WTC11 (cell line): ENCODE measurements at places on chromosomes 11 and 22.

GRCh38 chr11:27612932-27613880 is 87.0 kb downstream of the BDNF start:
- no peak for DNase-seq

DNA sequence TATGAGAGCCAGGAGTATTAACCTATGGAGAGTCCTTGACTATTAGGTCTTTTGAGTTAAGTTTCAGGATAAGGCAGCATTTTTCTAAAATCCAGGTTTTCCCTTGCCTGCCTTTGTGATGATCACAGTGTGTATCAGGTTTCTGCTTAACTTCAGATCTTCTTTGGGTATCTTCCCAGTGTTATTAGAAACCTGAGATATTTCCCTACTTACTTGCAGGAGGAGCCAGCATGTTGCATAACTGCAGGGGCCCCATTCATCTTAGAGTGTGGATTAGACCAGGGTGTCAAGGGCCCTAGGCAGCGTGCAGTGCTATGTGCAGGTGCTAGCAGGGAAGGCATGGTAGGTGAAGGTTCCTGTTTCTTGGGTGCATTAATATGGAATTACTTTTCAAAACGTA is 69.5 kb downstream of the ZNRF3 start:
- no peak for DNase-seq

DNA sequence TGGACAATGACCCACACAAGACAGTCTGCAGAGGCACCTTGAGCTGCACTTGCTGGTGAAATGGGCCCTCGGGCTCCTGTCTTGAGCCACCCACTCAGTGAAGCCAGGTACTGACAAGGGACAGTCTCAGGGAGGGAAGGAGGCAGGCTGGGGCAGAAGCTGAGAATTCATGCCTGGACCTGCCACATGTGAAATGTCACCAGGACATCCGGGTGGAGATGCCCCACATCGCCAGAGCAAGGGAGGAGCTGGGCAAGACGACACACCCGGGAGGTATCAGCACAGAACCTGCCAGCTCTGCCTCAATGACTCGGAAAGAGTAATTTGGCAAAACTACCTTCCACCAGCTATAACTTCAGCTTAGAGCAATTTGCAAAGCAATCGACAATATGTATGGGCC is 23.5 kb downstream of the CPT1A start:
- DNase-seq: no peak

DNA sequence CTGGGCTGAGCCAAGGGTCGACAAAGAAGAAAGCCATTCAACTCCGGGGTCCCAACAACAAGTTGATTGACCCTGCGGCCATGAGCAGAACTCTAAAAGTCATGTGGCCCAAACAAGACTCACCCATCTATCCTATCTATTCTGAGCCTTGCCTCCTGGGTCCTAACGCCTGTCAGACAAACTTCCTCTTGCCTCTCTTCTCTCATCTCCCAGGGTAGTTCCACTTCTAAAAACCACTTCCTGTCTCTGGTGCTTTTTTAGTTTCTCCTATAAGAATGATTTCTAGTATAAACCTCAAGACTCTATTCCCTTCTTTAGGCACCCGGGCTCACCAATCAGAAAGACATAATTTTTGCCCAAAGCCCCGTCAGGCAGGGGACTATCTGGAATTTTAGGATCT is 530.2 kb downstream of the DLG2 start:
- DNase-seq: no peak

DNA sequence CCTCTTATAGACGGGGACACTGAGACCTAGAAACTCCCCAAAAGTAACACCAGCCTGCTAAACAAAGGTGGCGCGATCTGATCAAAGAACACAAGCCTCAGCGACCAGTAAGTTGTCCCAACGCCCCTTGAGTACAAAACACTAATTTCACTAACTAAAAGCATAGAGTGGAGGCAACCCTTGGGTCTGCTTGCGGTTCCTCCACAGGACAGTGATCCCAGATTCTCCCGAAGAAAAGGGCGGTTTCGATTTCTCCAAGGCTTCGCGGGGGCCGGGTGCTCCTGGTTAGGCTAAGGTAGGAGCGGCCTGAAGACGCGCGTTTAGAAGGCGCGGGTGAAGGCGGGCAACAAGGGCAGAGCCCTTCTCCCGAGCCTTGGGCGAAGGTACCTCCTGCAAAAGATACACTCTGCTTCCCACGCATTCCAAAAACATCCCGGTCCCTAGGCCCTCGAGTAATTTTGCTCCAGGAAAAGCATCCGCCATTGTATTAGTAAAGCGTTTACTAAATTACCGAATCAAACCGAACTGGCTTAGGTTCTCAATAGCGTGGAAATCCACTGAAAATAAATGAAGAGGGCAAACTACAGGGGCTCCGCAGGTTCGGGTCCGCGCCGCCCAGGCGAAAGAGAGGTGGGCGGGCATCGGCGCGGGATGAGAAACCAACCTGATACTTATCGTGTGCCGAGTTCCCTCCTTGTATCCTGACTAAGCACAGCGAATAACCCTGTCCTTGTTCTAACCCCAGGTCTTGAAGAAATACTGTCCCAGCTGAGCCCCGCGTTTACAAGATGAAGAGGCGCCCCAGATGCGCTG is 2.0 kb downstream of the WT1 start:
- no peak for DNase-seq
